ENCODE measurements at places on chromosomes 4 and X.

- DNase-seq, result no peak
Observed at GRCh38 chr4:56222514-56222913, 164.8 kb downstream of the AASDH start.

DNA sequence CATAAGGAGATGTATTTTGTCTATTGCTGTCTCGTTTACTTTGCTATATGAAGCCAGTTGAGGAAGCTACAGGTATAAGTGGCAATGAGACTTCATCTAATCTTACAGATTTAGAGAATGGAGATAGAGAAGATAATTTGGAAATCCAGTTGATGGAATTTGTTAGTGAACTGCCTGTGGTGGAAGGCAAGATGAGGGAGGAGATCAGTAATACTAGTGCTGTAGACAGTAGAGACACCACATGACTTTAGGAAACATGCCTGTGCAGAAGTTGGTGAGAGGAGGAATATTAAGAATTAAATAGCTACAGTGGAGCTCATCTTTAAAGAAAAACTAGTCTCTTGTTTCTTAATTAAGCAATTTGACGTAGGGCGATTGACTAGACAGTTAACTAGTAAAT is 51.3 kb downstream of the RBPJ start:
- DNase-seq, result no peak

DNA sequence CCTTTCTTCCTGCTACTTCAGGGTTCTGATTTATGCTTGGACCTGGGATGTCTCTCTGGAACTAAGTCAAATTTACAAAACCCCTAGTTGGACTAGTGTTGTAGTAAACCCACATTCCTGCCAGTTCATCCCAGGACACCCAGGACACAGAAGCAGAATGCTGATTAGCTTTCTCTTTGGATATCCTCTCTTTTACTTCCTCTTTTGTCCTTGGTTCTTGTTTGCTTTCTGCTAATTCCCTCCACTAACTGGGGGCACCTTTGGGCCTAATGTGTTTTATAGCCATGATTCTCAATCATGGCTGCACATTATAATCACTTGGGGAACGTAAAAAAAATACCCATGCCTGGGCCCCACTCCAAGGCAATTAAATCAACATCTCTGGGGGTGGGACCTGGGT is 42.5 kb downstream of the LANCL3 start:
- DNase-seq, result no peak

DNA sequence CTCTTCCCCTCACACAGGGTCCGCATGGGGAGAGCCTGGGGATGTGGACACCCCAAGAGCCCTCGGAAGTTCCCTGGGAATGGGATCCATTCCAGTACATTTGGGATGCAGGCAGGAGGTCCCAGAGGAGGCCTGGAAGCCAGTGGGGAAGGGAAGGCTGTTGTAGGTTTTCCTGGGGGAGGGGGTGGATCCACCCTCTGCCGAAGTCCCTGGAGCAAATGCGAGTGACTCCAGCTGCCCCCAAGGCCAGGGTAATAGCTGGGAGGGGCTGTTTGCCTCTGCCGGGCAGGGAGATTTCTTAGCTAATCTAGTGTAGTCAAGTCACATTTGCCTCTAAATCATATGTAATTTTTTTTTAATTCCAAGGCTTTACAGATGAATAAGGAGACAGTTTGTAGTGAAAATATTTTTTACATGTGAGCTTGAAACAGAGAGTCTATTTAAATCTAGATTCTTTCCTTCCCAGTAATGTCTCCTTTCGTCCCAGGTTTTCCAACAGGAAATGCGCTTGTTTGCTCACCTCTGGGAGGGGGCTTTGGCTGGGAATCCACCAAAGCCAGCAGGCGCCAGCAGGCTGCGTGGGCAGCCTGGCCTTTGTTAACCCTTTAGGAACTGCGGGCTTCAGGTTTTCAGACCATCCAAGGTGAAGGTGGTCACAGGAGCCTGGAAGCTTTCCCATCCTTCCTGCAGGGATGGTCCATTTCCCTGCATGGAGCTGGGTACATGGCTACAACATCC is 26.8 kb downstream of the SH3TC1 start:
- DNase-seq, result no peak

DNA sequence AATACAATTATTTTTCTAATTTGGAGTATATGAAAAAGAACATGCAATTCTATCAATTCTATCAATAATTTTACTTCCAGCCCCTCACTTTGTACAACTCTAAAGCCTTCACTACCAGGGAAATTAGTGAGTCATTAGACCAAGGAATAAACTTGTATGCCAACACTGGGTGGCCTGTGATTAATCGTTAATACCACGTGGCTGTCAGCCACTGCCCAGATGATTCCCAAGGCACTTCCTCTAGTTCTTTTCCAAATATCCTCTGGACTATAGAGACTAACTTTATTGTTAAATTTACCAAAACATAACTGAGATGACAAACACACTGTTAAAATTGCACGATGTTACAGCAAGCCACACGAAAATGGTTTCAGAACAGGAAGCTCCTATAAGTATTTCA is 45.7 kb downstream of the MID1 start:
- no peak for DNase-seq

DNA sequence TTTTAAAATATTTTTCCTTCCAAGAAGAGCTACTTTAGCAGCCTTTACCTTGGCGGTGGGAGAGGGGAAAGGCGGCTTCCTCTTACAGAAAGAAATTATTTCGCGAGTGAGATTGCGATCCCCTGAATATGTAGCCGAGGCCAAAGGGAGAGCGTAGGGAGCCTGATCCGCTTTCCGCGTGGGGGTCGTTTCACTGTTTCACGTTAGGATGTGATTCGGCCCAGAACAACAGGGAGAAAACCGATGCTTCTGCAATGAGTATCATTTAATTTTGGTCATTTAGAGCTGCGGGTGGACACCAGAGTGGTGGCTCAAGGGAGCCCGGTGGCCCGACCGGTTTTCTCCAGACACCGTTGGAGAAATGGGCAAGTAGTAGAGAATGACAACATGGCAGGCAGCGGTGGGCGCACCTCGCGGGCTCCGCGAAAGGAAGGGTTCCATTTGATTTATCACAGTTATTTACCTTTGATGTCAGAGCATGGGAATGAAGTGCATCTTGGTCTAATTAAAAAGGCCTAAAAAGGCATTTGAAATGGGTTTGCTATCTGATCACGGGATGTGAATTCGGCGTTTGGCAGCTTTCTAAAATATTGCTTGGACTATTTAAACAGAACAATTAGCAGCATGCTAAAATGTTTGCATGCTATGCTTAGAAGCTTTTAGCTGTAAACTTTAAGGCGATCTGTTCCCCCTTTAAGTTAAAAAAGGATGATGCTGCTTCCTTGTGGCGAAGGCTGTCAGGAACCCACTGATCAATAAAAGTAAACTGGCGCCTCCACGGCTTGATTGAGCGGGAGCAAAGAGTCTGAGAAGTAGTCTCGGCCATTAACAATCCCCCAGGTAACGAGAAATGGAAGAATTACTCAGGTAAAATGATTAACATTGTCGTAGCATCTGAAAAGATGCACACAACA is 2.0 kb upstream of the PCDH19 start:
- DNase-seq, result no peak

DNA sequence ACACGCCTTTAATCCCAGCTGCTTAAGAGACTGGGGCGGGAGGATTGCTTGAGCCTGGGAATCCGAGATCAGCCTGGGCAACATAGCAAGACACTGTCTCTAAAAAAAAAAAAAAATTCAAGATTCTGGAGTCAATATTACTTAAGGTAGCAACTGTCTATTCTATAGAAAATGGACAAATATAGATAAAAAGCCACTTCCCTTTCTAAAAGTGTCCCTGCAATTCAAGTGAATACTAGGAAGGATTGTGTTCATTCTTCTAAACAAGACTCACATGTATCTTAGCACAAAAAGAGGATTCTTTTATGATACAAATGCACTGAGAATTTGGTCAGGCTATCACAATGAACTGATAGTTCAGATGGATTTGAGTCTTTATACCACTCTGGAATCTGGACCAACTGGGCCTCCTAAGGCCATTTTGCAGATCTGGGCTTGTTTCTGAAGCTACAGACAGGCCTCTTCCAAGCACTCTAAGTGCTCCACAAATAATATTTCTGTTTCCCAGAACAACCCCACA is 7.0 kb downstream of the PKD2 start:
- no peak for DNase-seq

DNA sequence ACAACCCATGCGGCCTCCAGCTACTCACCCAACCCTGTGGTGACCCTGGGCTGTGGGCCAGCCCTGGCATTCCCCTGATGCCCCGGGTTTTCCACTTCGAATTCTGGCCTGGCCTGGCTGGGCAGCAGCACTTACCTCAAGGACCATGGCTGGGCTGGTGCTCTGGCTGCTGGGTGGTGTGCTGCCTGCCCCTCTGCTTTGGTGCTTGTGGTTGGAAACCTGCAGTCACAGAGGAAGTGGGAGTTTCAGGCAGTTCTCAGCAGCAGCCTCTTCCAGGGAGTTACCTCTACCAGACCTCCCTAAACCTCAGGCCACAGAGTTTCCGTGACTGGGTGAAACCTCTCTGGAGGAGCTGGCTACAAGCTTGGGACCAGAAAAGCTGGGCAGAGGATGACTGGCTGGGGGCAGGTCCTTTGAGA is at the start of gene CXCR3:
Gene CXCR3, minus strand, starts transcription at position 209 of the 419 bp plus-strand sequence. Its CDS starts 62 bp downstream, at position 147.
- DNase-seq, result peak; percentile 44

DNA sequence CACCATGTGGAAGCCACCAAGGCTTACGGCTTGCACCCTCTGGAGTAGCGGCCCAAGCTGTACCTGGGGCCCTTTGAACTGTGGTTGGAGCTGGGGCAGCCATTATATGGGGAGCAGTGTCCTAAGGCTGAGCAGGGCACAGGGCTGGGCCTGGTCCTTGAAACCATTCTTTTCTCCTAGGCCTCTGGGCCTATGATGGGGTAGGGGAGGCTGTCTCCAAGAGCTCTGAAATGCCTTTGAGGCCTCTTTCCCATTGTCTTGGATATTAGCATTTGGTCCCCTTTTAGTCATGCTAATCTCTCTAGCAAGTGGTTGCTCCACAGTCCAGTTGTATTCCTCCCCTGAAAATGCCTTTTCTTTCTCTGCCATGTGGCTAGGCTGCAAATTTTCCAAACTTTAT is 96.4 kb upstream of the ARX start:
- no peak for DNase-seq

GRCh38 chrX:45623266-45623665 is 422.6 kb upstream of the DIPK2B start:
- DNase-seq, result no peak

GRCh38 chr4:96305030-96305429 is 465.1 kb downstream of the PDHA2 start:
- no peak for DNase-seq

DNA sequence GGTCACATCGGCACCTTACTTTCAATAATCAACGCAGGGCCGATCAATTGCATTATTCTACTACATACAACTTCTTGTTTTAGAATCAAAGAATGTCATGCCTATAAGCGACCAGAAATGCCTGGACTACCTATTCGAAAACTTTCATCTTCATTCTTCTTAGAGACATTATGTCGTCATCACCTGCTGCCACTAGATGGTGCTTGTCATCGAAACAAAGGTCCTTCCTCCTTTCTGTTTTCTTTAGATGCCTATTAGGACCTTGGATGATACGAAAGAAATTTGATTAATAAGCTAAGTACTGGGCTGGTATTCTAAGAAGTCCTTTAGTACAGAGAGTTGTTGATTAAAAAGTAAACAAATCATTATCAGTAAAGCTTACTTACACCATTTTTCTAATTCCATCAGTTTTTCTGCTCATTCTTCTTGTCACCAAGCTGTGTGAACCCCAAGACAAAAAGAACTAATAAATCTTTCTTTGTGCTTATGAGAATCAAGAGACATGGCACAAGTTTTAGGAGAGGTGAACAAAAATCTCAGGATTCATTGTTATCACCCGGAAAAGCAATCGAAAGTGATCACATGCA is 154.5 kb upstream of the SLC4A4 start:
- DNase-seq, result peak; percentile 47

All from CD8-positive, alpha-beta memory T cell (primary cell).